Activated T-helper 17 cell treated with anti-CD3 and anti-CD28 coated beads, Interleukin-2, amount 50 U/mL, for 72 hours (primary cell): ENCODE measurements at places on chromosomes 3 and 15. TPM values are rescaled to one million over a fixed set of nuclear protein-coding genes. Genes with fewer than 3 reads are reported as not detected.
A peak's percentile ranks its signal among the peaks of the same experiment; 100 is the strongest.

The FOXL2NB gene
- not detected for total RNA-seq

The SEMA3B gene
- 1.2 TPM for total RNA-seq

The DAPK2 gene
- 0.82 TPM for total RNA-seq

The HRG gene
- total RNA-seq: not detected

The NAALADL2 gene
- total RNA-seq: not detected

The BFSP2 gene
- not detected for total RNA-seq

The SMCO1 gene
- not detected for total RNA-seq

DNA sequence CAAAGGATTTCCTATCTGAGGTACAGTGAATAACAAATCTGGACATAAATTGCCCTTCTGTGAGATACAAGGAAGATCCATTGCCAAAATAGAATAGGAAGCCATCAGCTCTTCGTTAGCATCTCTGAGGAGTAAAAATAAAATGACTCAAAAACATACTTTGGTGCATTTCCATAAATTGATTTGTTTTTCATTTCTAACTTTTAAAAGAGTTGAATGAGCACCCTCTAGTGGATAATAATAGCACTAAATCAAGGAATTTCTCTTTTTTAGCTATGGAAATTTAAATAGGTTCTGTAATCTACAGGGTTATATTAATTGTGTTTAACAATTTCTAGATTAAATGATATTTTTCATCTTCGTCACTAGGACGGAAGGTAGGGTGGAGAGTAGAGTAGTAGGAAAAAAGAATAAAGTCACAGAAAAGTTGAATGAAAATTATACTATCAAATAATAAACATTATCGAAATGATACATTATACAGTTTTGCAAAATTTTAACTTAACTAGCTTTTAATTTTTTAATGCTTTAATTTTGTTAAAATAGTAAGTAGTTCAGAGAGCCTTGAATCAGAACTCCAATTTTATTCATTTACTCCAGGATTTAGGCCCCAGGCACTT, 6.4 kb downstream of the NSUN3 start:
- ATAC-seq: no peak

- ATAC-seq: no peak
Observed at GRCh38 chr3:188187053-188187452, 33.1 kb downstream of the LPP start.

- no peak for ATAC-seq
Observed at GRCh38 chr3:17656264-17656663, 86.2 kb downstream of the TBC1D5 start.

- no peak for ATAC-seq
Observed at GRCh38 chr3:105466495-105467404, 100.0 kb downstream of the ALCAM start.

DNA sequence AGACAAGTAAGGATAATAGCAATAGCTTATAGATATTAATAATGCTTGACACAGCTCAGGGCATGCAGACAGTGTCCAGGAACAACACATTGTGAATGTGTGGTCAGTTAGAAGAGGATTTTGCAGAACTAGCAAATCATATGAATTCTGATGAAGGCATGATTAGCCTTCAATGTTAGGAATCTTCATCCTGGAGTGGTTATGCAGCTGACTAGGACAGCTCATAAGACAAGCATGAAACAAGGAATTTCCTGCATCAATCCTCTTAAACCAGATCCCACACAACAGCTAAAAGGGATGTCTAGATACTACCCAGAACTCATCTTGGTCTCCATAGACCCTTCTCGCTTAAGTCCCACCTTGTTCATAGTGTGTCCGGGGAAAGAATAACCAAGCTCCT, 499.0 kb upstream of the ATP11B start:
- no peak for ATAC-seq

DNA sequence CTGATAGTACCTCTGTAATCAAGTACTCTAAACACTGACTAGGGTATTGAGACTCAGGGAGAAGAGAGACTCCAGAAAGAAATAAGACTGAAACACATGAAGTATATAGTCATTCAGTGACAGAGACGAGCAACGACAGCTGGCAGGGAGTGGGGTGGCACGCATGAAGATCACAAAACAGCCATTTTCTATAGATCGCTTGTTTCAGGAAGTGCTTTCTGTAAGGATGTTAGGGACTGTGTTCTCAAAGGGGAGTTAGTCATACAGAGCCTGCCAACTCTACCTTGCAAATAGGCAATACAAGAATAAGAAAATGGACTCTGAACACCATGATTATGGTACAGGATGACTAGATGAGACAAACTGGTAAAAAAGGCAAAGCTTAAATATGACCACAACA, 139.5 kb downstream of the TBL1XR1 start:
- ATAC-seq: peak; percentile 95

DNA sequence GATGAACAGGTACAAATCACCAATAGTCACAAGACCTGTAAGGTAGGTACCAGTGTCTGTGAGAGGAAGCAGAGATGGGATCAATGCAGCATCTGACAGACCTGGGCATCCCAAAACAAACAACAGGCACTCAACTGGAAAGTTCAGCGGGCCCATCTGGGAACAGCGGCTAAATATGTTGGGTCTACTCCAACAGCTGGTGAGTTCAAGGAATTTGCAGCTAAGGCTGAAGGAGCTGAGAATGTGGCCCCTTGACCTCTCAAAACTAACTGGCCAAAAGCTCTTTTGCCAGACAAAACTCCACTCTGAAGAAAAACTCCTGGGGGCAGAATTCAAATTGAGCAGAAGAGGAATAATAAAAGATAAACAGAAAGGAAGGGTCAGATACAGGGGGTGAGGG, 24.4 kb downstream of the AVEN start:
- ATAC-seq: no peak

DNA sequence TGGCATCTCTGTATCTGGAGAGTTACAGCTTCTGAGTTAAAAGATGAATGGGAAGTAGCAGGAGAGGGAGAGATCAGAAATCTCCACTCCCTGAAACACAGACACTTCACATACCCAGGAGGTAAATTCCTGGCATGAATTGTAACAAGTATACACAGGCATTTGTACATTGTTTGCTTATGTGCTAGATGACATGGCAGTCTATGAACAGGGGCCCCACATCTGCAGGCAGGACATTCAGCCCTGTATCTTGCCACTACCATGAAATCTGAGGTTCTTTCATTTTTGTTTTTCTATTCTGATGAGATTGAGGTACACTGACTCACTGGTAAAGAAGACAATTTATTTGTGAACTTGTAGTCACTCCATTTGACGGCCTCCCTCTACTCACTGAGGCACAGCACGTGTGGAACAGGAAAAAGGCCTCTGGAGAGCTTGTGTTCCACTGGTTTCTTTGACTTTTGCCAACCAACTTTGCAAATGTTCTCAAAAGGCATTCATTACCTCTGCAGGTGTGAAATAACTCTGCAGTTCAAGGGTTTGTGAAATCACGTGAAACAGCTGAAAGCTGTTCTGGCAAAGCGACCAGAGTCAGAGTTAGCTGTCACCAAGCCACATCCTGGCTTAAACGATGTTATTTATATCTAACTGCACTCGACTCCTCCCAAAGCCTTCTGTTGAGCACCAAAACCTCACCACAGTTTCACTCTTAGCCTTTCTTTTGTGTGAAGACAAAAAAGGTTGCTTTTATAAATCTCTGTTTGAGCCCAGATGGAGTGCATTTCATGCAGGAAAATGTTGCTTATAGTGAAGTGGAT, 401.3 kb upstream of the CFAP20DC start:
- peak; percentile 94 for ATAC-seq

DNA sequence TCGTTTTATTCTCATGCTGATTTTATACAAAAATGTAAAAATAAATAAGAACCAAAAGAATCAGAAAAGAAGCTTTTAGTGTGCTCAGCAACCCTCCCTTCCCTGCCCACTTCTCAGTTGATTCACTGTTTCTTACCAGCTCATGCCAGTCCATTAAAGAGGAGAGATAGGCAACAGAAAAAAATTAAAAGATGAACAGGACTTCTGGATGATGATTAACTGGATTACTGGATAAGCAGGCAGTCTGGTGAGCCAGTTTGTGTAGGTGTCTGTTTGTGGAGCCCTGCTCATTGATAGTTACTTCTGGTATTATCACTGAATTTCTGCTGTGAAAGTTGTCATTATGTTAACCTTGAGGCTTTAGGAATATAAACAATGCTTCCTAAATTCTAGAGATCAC, 15.1 kb upstream of the GPR171 start:
- no peak for ATAC-seq

DNA sequence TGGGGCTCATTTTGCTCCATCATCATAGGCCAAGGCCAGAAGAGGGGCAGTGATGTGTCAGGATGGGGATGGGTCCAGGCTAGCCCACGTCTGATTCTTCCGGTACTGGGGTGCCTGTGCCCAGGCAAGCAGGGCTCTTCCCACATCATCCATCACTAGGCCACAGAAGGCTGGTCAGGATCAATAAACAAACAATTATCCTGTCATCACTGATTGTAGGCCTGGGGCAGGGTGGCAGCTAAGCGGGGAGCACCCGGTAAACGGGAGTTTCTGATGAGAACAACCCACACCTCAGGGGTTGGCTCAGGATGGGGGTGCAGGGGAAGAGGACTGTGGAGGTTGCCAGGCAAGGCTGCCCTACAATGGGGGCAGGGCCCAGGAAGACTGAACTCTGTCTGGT, 18.1 kb upstream of the CACNA2D2 start:
- ATAC-seq: no peak

DNA sequence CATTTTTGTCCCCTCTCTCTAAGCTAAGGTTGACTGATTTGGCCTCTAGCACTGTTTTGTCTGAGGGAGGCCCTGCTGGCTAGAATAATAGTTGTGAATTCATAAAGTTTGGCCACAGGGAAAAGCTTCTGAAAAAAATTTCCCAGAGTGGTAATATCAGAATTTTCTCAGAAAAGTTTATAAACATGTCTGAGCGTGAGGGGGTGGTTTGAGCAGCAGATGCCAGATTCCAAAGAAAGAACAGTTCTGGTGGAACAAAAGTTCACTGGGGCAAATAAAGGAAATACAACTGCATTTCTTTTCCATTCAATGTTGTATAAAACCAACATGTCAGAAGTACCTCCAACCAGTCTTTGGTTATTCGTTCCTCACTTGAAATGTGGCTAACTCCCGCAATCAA, 61.2 kb downstream of the CLDN1 start:
- no peak for ATAC-seq

- ATAC-seq: no peak
Observed at GRCh38 chr3:24475925-24476324, 18.7 kb downstream of the THRB start.

DNA sequence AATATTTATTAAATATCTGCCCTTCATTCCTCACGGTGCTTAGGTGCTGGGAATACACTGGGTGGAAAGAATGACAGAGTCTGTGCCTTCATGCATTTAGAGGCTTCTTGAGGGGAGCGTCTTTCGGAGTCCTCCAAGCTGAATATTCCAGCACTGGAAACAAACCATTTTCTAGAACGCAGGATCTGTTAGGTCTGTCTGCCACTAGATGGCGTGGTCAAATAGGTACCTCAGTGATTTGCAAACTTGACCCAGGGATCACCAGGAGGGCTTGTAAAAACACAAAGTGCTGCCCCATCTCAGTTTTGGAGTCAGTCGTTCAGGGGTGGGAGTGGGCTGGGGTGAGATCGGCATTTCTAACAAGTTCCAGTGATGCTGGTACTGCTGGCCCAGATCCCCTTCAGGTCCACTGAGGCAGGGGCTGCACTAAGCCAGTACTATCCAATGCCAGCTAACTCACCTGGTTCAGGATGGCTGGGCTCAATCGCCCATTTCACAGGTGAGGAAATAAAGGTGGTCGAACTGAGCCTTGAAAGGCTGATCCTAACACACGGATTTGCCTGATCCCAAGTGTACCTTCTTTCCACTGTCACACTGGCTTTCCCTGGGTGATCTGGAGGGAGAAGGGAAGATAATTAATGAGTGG, 14.8 kb downstream of the ARNT2 start:
- ATAC-seq: no peak

DNA sequence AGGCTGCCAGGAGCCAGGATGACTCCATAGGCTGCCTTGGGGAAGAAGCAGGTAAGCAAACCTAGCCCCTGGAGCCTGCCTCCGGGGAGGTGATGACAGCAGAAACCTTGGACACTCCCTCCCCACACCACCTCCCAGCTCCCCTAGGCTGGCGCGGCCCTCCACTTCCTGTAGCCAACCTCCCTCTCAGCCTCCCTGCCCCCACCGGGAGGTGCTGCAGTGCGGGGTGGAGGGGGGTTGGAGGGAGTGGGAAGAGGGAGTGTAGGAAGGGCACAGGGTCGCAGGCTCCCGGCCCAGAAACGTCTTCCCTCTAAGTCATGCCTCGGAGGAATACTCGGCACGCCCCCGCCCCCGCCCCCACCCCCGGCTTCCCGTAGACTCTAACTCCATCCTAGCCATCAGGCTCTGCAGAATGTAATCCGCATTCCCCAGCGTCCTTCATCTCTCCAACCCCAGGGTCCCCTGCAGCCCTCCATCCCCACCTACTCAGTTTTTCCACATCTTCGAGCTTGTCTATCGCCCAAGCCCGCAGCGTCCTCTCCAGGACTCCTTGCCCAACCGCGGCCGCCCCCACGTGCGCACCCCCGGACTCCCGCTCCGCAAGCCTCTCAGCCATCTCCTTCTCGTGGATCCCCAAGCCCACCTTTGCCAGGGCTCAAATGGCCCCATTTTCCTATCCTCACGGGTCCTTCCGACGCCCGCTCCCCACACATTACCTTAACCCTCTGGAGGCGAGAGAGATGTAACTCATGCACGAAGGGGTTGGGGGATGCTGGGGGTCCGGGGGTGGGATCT, 528 bp downstream of the LPCAT4 start:
- peak; percentile 20 for ATAC-seq

DNA sequence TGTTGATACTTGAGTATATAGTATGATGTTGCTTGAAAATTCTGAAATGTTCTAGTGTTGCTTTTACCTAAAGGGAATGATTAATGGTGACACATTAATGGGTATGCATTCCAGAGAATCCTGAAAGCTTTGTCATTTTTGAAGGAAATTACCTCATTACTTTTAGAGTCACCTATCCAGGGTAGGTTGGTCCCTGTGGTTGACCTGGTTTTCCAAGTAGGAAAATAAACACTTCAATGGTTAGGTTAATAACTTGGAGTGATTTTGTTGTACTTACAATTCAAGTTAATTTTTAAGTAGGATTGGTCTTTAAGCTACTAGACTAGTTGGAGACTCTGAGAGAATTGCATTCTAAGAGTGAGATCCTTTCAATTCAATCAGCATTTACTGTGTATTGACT, 31.0 kb downstream of the MITF start:
- ATAC-seq: no peak

DNA sequence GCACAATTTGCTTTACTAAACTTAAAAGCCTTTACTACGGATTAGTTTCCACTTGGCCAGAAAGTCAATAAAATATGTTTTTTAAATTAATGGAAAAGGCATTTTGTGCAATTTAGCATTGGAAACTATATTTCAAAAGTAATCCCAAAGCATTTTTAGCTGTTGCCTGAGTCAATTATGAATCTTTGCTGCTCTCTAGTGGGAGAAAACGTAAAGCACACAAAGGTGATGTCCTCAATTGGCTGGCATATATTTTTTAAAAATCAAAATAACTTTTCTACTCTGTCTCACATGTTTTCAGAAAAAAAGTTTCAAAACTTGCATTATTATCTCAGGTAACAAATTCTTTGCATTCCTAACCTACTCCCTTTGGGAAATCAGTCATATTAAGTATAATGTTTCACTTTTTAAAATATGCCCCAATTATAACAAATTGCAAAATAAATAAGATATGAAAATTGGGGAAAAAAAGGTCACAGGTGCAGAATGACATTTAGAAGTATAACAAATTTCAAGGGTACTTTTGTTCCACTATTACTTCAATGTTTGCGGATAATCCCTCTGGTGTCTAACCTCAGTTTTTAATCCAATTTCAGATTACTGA, 47.2 kb upstream of the TEX55 start:
- ATAC-seq: no peak
